ENCODE measurements at places on chromosomes 6 and 20. TPM values are rescaled to one million over a fixed set of nuclear protein-coding genes. Genes with fewer than 3 reads are reported as not detected.

CNR1 gene
- 3.7 TPM for total RNA-seq

- no peak for DNase-seq
Measured at GRCh38 chr6:44008821-44009370, 118.4 kb downstream of the MRPL14 start.

DNA sequence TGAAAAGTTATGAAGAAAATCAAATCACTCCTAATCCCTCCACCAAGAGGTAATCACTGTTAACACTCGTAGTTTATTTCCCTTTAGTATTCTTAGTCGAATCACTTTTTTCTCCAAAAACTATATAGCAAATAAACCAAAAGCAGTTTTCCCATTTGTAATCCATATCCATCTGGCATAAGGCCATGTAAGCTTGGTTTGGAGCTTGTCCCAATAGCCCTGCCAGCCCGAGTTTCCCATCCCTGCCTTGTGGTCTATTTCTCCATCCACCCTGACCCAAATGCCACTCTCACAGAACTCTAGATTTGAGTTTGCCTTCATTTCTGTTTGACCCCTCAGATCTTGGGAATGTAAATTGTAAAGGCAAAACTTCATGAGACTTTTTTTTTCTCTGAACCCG lies 71.8 kb upstream of the DSP start:
- DNase-seq: no peak

- DNase-seq: no peak
Measured at GRCh38 chr20:15848995-15849610, 724.1 kb downstream of the KIF16B start.

DNA sequence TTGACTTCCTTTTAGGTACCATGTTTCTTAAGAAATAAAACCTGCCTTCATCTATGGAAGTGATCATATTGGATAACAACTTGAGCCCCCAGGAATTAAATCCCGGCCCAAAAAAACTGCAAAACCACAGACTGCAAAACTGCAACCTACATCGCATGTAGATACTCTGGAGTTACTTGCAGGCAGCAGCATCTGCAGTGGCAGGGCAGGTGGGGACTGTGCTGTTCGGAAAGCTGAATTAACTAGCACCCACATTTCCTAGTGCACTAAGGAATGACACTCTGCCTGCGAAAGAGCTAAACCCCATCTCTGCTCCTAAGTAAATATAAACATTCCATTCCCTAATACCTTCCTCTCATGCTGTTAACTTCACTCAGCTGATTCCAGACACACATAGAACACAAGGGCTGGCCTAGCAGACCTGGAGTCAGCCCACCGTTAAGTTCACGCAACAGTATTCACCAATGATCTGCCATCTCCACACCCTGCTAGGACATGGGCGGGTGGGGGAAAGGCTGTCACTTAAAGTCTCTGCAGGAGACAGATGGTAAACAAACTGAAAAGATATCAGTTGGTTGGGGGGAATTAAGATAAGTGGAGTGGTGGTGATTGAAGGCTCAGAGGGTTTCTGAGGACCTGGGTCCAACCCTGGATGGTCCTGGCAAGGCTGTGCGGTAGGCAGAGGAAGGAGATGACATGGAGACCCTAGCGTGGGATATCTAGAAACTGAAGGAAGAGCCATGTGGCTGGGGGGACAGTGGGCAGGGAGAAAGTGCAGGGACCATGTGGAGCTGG lies 128.4 kb downstream of the SYCP2 start:
- DNase-seq: no peak

GRCh38 chr20:55947701-55948100 lies 57.6 kb downstream of the CBLN4 start:
- DNase-seq: no peak

- no peak for DNase-seq
Measured at GRCh38 chr6:37172912-37173492, 3.0 kb downstream of the PIM1 start.

GRCh38 chr6:15399641-15400470 lies 154.0 kb downstream of the JARID2 start:
- peak; percentile 69 for DNase-seq

DNA sequence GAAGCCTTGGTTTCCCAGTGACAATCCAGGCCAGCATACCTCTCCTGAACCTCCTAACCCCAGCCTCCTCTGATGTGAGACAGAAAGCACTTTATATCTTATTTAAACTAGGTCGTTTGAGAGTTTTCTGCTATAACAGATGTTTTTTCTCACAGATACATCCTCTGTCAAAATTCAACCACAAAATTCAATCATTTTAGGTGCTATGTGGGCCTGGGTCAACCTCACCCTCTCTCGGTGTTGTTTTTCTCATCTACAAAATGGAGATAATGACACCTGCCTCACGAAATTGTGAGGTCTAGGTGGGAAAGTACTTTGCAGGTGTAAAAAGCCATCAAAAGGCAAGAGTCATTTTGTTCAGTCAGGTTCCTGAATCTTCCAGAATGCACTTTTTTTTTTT lies 46.2 kb upstream of the NFATC2 start:
- no peak for DNase-seq

GRCh38 chr6:114085211-114085610 lies 114.3 kb upstream of the HDAC2 start:
- DNase-seq: no peak

Measured in mucosa of gallbladder (tissue), 1 donor.